Stimulated activated CD4-positive, alpha-beta T cell treated with anti-CD3 and anti-CD28 coated beads, Interleukin-1b, Interleukin-23, amount 100 ng/mL, for 1 hour (primary cell): ENCODE measurements at places on chromosomes 7 and 10.

DNA sequence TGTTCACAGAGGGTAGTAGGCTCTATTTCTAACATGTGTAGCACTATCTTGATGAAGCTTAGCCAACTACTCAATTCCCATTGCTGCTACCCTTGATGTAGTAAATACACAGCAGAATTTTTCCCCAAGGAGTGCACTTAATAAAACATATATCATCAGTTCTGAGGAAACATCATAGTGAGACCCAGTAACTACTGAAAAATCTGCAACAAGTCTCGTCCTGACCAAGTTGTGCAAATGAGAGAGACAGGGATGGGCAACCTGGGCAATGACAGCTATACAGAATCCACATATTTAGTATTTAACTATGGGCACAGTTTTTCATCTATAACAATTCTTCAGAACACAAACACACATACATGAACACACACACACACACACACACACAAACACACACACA is 1073.8 kb upstream of the SORCS1 start:
- DNase-seq: no peak

DNA sequence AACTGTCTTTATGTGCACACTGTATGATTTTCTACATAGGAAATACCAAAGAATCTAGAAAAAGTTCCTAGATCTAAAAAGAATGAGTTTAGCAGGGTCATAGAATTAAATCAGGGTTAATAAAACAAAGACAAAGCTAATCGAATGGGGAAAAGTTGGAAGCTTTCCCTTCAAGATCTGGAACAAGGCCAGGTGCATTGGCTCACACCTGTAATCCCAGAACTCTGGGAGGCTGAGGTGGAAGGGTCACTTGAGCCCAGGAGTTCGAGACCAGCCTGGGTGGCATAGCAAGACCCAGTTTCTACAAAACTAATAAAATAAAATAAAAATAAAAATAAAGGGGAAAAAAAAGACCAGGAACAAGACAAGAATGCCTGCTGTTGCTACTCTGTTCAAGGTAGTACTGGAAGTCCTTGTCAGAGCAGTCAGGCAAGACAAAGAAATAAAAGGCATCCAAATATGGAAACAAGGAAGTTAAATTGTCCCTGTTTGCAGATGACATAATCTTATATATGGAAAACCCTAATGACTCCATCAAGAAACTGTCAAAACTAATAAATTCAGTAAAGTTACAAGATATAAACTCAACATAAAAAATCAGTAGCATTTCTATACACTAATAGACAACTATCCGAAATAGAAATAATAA is 76.1 kb upstream of the RHEB start:
- DNase-seq: no peak

DNA sequence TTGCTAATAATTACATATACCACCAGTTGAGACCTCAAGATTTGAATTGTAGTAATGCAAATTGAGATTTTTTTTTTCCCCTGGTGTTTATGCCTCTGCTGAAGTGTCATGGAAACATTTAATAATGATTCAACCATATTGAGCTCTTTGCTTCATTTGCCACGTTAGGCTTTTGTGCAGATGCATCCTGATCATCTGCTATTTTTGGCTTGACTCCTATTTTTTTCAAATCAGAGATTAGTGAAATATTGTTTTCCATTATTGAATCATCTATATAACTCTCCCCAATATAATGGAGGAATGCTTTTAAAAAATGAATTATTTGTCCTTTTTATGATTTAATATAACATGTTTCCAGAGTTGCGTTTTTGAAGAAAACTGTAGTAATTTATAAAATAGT is 115.1 kb downstream of the SRI start:
- DNase-seq: no peak

GRCh38 chr10:49400365-49400764 is 4.5 kb upstream of the DRGX start:
- no peak for DNase-seq

- no peak for DNase-seq
Measured at GRCh38 chr7:150451097-150451793, 815 bp downstream of the GIMAP8 start.

- no peak for DNase-seq
Measured at GRCh38 chr7:44244282-44244681, 43.5 kb downstream of the YKT6 start.

GRCh38 chr7:107364787-107365186 is 105.1 kb upstream of the GPR22 start:
- DNase-seq: no peak

- DNase-seq: no peak
Measured at GRCh38 chr10:88922041-88922440, 30.5 kb downstream of the ACTA2 start.

DNA sequence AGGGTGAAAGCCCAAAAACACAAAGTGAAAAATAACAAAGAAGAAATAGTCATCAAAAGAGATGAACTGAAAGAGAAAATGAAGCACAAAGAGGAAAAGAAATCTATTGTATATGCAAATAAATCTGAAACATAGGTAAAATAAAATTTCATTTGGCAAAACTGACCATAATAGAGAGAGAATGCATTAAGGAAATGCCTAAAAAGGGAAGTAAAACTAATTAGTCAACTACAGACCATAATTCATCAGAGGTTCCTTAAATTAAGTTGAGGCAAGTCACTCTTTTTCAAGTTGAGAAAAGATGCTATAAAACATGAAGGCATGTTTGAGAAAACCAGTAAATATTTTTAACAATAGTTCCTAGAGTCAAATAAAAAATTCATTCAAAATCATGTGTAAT is 233.3 kb downstream of the LRRN3 start:
- DNase-seq: no peak

DNA sequence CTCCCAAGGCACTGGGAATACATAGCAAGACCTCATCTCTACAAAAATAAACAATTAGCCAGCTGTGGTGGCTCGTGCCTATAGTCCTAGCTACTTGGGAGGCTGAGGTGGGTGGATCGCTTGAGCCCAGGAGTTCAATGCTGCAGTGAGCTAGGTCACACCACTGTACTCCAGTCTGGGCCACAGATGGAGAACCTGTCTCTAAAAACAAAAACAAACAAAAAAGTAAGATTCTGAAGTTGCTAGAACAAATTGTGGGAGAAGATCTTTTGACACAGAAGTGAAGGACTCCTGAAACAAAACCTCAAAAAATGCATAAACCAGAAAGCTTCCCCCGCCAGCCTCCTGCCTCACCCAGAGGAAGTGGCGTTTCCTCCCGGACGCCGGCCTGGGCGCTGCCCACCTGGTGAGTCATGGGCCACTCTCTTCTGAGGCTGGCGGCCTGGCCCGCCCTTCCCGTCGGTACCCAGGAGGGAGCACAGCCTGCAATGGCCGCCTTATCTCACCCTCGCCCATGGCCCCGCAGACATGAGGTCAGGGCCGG is 25.4 kb upstream of the ELN start:
- no peak for DNase-seq

DNA sequence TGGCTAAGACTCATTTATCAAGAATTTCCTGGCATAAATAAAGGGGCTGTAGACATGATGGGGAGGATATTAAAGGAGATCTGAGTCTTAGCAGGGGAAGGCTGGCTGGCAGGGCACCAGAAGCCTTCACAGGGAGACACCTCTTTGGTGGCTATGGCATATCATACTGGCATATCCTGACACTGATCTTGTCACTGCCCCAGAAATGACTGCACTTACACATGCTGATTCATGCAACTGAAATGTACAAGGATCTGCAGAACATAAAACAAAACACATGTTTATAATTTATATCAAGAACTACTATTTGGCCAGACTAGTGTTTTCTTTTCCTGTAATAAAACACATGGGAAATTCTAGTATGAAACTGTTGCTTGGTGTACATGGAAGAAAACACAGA is 5.5 kb upstream of the LIPN start:
- no peak for DNase-seq

GRCh38 chr10:49304137-49304536 is 5.2 kb downstream of the C10orf71 start:
- no peak for DNase-seq

- DNase-seq: no peak
Measured at GRCh38 chr7:43148161-43148731, 35.8 kb downstream of the HECW1 start.

- no peak for DNase-seq
Measured at GRCh38 chr10:49735848-49736563, 26.1 kb downstream of the OGDHL start.

- DNase-seq: no peak
Measured at GRCh38 chr10:77667426-77668324, 30.1 kb upstream of the KCNMA1 start.

DNA sequence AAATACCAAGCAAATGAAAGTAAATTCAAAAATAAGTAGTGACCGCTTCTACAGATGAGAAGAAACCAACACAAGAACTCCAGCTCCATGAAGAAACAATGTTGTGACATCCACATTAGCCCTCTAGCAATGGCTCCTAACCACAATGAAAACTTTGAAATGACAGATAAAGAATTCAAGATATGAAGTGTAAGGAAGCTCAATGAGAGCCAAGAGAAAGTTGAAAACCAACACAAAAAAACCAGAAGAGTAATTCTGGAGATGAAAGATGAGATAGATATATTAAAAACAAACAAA is 68.2 kb upstream of the DDC start:
- no peak for DNase-seq

DNA sequence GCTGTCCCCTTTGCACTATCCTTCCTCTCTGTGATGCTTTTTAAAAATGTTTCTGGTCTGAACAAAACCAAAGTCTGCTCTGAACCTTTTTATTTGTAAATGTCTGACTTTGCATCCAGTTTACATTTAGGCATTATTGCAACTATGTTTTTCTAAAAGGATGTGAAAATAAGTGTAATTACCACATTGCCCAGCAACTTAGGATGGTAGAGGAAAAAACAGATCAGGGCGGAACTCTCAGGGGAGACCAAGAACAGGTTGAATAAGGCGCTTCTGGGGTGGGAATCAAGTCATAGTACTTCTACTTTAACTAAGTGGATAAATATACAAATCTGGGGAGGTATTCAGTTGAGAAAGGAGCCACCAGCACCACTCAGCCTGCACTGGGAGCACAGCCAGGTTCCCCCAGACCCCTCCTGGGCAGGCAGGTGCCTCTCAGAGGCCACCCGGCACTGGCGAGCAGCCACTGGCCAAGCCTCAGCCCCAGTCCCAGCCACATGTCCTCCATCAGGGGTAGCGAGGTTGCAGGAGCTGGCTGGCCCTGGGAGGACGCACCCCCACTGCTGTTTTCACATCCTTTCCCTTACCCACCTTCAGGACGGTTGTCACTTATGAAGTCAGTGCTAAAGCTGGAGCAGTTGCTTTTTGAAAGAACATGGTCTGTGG is 11.4 kb upstream of the CSGALNACT2 start:
- DNase-seq: no peak

GRCh38 chr10:117272195-117273076 is 31.5 kb downstream of the SLC18A2 start:
- DNase-seq: no peak

DNA sequence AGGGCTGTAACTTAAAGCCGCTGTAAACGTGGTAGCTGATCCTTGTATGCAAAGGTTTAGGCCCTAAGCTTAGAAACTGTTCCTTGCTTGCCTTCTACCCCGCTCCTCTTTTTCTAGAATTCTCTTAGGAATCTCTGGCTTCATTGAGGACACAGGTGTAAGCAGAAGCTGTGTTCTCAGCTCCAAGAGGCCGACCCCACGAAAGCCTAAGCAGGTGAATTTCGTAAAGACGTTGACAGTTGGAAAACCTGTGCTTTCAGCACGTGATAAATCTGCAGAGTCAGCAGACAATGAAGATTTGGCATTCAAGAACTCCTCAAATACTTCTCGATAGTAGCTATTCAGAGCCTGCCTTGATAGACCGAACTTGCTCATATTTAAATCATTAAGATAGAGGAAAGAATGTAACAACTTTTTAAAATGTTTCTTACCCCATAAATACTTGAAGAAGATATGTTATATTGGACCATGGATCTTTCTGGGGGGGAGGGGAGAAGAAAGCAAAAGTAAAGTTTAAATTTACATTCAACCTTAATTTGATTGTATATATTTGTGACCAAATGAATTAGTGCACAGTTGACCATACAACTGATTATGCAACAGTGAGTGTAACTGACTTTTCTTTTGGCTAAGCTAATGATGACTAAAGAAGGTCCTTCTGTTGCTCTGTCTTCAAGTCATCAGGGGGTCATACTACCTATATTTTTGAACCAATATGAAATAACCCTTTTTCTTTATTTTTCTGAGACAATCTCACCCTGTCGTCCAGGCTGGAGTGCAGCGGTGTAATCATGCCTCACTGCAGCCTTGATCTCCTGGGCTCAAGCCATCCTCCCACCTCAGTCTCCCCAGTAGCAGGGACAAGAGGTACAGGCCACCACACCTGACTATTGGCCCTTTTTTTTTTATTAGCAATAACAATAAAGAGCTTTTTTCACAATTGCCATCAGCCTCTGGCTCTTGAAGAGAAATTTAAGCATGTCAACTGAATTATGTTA is 1.2 kb upstream of the GDI2 start:
- no peak for DNase-seq

GRCh38 chr7:156929789-156930539 is 19.5 kb upstream of the NOM1 start:
- no peak for DNase-seq

- no peak for DNase-seq
Measured at GRCh38 chr7:130505753-130506152, 13.9 kb downstream of the MEST start.

- DNase-seq: no peak
Measured at GRCh38 chr7:50308203-50308531, 3.7 kb downstream of the IKZF1 start.

DNA sequence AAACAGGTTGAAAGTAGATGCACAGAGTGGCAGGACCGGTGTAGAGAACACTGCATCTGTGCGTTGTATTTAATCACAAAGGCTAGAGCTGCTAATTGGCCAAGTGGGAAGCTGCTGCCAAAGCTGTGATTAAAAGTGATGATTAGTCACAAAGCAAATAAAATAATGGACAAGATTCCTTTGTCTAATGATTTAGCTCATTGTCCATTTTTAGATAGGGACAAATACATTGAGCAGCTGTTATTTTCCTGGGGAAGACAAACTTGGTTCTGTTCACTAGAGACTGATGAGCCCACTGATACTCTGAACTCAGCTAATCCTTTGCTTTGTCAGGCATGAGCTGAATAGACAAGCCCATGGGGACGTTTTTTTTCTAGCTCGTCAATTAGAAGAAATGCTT is 19.7 kb downstream of the UBE3C start:
- DNase-seq: no peak

- DNase-seq: no peak
Measured at GRCh38 chr10:48554246-48554645, 50.6 kb downstream of the ARHGAP22 start.

DNA sequence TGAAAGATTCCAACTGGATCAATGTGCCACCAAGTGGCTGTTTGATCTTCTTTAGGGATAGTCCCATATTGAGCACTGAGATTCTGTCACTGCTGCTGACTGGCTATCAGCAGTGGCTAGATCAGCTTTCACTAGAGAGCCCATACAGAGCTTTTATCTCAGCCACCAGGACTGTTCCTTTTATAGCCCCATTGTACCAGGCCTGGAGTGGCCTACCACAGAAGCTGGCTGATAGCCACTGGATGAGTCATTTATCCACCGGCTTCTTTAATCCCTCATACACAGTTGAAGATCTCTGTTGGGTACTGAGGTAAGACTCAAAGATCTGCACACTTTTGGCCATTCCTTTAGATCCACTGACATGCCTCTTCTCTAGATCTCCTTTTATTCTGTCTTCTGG is 1101.1 kb downstream of the SORCS3 start:
- no peak for DNase-seq
